ENCODE measurements at places on chromosomes 6 and 20.

DNA sequence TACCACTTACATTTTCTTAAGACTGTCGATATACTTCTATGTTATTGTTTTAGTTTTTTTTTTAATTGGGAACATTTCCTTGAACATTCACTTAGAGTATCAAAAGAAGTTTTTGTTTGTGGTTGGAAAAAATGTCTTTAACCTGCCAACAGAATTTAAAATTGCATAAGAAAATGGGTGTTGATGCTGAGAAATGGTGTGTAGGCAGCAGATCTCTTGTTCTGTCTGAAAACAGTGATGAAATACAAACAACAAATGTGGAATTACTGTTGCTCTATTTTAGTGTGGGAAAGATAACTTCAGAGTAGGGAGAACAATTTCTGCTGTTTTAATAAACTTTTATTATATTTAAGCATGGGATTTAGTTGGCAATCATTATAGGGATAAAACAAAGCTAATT lies 293.5 kb downstream of the CDKAL1 start:
- DNase-seq, result no peak

GRCh38 chr6:41429506-41430504 lies 94.4 kb downstream of the NCR2 start:
- no peak for DNase-seq

DNA sequence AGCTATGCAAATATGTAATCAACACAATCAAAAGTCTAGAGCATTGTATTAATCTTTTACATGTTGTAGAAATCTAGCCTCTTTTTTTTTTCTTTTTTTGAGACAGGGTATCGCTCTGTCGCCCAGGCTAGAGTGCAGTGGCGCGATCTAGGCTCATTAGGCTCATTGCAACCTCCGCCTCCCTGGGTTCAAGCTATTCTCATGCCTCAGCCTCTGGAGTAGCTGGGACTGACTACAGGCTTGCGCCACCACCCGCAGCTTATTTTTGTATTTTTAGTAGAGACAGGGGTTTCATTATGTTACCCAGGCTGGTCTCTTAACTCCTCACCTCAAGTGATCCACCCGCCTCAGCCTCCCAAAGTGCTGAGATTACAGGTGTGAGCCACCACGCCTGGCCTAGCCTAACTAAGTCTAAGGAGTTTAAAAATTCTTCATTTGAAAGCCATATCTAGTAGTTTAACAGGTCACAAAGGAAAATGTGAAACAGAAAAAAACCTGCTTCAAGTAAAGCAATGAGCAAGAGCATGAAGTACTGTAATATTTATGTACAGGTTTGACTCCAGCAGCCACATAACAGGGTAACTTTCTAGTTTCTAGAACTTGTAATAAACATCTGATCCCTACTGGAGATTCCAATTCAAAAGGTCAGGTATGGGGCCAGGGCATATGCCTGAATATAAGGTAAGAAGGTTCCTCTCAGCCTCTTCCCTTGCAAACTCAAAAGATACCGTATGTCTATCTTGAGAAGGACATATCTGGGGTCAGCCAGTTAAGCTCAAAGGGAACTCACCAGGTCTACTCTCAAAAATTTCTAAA lies 4.4 kb downstream of the CPNE1 start:
- no peak for DNase-seq

- DNase-seq, result no peak
These were observed 124.5 kb downstream of the THEMIS start for GRCh38 chr6:127776320-127776719.

GRCh38 chr6:107638493-107638892 lies 148.6 kb downstream of the SOBP start:
- no peak for DNase-seq

DNA sequence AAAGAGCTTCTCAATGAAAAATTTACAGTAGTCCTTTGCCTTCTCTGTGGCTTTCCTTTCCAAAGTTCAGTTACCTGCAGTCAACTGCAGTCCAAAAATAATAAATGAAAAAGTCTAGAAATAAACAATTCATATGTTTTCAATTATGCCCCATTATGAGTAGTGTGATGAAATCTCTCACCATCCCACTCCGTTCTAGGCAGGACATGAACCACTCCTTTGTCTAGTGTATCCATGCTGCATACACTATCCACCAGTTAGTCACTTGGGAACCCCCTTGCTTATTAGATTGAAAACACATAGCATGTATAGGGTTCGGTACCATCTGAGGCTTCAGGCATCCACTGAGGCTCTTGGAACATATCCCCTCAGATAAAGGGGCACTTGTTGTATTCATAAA lies 80.6 kb upstream of the EYA4 start:
- no peak for DNase-seq

GRCh38 chr6:161344626-161345025 lies 70.8 kb upstream of the AGPAT4 start:
- DNase-seq, result no peak

DNA sequence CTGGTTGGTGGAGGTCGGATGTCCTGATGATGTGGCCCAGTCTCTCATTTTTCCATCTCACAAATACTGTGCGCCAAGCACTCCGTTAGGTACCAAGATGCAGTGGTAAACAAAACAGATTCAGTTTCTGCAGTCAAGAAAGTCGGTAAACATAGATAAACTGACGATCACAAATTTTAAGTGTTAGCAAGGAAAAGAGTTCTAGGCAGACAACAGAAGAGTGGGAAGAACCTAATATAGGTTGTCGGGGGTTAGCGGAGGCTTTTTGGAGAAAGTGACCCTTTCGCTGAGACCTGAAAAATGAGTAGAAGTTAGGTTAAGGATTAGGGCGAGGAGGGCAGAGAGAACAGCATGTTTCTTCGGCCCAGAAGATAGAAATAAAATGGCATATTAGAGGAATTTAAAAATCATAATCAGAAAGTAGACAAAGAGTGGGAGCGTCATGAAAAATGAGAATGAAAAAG lies 514 bp downstream of the ORC3 start:
- no peak for DNase-seq

- DNase-seq, result no peak
These were observed 208.7 kb downstream of the PHF3 start for GRCh38 chr6:63844287-63844686.

DNA sequence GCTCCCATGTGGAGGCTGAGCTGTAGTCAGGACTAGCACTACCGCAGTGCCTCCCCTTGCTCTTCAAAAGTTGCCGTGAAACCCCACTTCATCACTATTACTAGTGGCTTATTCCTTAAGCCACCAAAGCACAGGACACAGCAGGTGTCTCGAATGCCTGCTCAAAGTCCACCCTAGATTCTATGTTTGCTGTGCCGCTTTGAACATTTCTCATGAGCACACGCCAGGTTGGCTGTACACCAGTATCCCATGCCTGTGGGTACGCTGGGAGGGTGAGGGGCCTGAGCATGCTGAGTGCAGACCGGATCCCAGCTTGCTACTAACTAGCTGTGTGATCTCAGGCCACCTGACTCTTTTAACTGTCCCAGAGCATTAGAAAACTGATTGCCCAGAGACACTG lies 335.8 kb upstream of the QKI start:
- DNase-seq, result no peak

- DNase-seq, result no peak
These were observed 34.4 kb upstream of the MRPS10 start for GRCh38 chr6:42251911-42252637.

- no peak for DNase-seq
These were observed 26.9 kb downstream of the TTLL2 start for GRCh38 chr6:167351656-167352345.

DNA sequence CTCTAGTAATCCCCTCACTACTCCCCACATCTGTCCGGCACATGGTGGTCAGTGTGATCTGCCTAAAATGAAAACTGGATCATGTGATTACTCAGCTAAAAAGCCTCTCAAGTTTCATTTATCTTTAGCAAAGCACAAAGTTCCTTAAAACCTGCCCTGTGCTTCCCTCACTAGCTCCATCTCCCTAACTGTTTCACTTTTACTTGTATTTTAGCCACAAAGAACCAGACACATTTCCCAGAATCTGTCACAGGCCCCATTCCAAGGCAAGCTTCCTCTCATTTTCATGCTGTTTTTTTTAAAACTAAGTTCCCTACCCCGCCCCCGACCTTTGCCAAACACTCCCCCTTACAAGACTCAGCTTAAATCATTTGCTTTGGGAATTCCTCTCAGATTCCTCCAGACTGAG lies 8.9 kb upstream of the IGF2R start:
- DNase-seq, result no peak

GRCh38 chr6:141309295-141309694 lies 823.4 kb upstream of the GJE1 start:
- DNase-seq, result no peak

DNA sequence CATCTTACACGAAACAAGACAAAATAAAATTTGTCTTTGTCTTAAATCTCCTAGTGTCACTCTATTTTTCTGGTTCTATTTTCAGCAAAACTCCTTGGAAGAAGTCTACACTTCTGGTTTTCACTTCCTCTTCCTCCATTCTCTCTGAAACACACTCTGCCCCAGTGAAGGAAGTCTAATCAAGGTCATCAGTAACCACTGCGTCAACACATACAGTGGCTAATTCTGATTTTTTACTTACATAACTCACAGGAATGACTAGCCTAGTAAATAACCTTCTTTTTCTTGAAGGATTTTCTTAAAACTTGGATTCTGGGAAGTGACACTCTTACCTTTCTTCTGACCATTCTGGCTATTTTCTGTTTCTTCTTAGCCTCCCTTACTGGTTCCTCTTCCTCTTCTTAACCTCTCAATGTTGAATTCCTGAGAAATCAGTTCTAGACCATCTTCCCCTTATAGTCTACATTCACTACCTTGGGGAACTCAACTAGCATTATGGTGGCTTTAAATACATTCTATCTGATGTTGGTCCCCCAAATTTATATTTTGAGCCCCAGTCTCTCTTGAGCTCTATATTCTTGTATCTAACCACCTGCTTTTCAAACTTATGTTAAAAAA lies 37.5 kb downstream of the AIG1 start:
- no peak for DNase-seq

DNA sequence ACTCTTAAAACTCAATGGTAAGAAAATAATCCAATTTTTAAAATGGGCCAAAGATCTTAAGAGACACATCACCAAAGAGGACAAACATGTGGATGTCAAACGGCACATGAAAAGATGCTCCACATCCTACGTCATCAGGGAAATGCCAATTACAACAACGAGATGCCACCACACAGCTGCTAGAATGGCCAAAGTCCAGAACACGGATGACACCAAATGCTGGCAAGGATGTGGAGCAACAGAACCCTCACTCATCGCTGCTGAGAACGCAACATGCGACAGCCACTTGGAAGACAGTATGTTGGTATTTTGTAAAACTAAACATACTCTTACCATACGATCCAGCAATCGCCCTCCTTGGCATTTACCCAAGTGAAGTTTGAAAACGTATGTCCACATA lies 132.8 kb upstream of the CDH4 start:
- DNase-seq, result no peak

DNA sequence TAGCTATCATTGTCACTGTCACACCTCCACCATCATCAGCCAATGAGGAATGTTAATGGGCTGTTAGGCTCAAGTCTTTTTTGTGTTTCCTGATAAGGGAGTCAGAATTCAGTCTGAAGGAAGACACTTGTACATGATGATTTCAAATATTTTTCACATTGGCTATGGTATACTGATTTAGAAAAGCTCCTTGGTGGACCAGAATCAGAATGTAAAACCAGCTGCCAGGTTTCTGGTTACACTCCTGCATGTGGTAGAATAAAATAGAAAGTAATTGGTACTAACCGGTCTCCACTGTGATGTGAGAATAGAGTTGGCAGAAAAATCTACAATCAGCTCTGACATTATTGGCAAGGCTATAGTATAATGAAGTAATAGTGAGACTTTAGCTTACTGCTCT lies 10.7 kb downstream of the COL9A1 start:
- no peak for DNase-seq

DNA sequence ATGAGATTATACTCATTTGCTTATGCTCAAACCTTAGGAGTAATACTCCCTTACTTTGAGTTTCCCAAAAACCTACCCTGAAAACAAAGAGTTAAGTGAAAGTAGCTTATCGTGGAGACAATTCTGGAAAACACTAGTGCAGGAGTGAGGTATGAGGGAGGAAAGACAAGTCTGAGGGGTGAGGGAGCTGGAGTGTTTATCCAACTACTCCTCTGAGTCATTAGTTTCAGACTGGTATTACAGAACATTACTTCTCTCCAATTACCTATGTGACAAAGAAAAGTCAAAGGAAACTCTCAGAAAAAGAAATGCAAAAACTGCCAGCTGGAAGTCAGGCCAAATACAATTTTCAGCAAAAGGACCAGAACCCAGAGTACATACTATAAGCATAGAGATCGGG lies 171.1 kb upstream of the SPTLC3 start:
- DNase-seq, result no peak

DNA sequence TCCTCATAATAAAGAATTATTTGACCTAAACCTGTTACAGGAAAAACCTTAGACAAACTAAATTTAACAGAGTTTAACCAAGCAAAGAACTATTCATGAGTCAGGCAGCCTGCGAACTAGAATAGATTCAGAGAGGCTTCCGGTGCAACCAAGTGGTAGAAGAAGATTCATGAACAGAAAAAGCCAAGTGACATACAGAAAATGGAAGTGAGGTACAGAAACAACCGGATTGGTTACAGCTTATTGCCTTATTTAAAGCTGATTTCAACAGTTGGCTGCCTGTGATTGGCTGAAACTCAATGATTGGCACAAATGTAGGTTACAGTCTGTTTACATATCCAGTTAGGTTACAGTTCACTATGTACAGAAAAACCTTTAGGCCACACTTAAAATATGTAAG lies 10.1 kb downstream of the PPP1R3G start:
- DNase-seq, result no peak

- DNase-seq, result no peak
These were observed 167.8 kb downstream of the SLC24A3 start for GRCh38 chr20:19380211-19380610.

DNA sequence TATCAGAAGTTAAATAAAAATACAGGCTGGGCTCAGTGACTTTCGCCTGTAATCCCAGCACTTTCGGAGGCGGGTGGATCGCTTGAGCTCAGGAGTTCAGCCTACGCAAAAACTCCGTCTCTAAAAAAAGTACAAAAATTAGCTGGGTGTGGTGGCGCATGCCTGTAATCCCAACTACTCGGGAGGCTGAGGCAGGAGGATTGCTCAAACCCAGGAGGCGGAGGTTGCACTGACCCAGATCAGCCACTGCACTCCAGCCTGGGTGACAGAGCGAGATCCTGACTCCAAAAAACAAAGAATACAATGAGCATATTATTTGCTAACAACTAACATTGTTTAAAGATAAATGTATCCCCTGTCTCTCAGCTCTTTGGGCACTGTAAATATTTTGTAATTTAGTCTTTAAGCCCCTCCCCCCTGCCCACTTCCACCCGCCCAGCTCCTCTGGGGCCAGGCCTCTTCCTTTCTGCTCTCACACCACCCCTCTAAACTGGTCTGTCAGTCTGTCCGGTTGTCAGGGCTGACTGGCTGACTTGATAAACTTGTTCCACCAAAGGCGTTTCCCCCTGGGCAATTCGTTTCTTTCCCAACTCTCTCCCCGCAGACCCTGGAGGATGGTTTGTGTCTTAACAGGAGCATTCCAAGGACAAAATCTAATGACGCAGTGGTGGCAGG lies 62.4 kb upstream of the QKI start:
- DNase-seq, result no peak

GRCh38 chr20:53842301-53843099 lies 227.9 kb downstream of the BCAS1 start:
- DNase-seq, result no peak
